ENCODE measurements at places on chromosomes 12 and 14.

- DNase-seq = no peak
Observed at GRCh38 chr12:131138638-131139362, 185.1 kb downstream of the ADGRD1 start.

- no peak for DNase-seq
Observed at GRCh38 chr12:16437926-16438325, 90.5 kb downstream of the MGST1 start.

- DNase-seq = peak; percentile 73
Observed at GRCh38 chr12:30847259-30847658, 79.3 kb upstream of the TSPAN11 start.

DNA sequence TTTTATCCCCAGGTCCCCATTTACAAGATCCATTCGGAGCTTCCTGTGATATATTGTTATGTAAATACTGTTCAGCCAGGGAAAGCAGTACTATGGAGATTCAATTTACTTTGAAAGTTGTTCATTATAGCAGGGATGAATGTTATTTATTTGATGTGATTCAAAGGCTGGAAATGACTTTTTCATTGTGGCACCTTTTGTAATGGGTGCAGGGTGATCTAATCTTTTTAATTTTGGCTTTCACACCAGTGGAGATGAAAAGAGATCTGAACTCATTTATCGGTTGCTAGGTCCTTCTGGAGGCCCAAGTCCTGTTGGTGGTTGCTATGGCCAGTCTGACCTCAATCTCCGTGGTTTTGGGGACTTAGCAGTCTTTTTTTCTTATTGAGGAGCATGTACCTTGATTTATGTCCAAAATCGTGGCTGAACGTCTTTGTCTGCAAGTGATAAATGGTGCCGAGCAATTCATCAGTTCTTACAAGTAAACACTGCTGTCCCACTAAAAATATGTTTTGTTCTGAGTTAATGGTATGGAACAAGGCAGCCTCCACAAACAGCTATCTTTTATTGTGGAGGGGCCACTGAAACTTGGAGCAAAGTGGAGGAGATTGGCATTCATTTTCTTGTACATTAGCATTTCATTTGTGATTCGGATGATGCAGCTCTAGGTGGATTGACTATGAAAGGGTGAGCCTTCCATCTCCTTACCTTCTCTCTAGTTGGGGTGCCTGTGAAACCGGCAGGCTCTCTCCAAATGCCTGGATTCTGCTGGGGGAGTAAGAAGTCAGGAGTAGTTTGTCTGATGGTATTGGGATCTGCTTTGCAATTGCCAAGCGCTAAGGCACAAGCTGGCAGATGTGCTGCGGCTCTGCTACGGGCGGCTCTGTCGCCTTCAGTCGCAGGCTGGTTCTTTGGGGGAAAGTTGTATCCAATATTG, 2.0 kb downstream of the RMST start:
- no peak for DNase-seq

DNA sequence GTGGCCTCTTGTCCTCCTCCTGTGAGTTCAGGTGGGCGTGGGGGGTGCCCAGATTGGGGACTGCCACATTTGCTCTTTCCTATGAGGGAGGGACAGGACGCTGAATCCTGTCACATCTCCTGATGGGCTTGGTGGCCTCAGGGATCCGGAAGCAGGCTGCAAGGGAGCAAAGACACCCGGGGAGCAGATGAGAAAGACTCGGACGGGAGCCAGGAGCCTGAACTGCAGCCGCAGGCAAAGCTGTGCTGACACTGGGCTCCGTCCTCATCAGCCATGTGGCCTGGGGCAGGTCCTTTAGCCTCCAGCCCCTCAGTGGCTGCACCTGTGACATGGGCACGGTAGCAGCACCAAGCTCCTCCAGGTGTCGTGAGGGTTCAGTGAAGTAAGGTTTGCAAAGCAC, 40.8 kb upstream of the RFLNA start:
- no peak for DNase-seq

GRCh38 chr12:57604992-57605810, 577 bp downstream of the DTX3 start:
- no peak for DNase-seq

GRCh38 chr14:81450100-81450531, 50.0 kb upstream of the STON2 start:
- no peak for DNase-seq

- no peak for DNase-seq
Observed at GRCh38 chr12:118429688-118430383, 53.5 kb downstream of the SUDS3 start.

DNA sequence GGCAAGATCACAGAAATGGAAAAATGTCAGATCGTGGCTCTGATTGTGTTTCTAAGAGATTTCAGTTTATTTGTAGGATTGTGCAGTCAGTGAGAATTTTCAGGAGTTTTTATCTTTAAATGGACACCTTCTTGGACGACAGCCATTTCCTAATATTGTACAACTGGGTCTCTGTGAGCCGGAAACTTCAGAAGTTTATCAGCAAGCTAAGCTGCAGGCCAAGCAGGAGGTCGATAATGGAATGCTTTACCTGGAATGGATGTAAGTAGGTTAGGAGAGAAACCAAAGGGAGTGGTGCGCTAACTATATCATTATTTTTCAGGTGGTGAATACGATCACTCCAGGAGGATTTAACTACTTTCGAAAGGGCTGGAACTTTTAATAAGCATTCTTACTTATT, 26.4 kb downstream of the APAF1 start:
- DNase-seq = no peak

GRCh38 chr12:90020881-90021280, 312.2 kb upstream of the ATP2B1 start:
- DNase-seq = no peak

GRCh38 chr14:93398491-93398890, 32.2 kb upstream of the UNC79 start:
- no peak for DNase-seq

- DNase-seq = peak; percentile 13
Observed at GRCh38 chr14:74579447-74580274, 32.4 kb downstream of the LTBP2 start.

GRCh38 chr14:85475113-85475512, 54.8 kb upstream of the FLRT2 start:
- no peak for DNase-seq

DNA sequence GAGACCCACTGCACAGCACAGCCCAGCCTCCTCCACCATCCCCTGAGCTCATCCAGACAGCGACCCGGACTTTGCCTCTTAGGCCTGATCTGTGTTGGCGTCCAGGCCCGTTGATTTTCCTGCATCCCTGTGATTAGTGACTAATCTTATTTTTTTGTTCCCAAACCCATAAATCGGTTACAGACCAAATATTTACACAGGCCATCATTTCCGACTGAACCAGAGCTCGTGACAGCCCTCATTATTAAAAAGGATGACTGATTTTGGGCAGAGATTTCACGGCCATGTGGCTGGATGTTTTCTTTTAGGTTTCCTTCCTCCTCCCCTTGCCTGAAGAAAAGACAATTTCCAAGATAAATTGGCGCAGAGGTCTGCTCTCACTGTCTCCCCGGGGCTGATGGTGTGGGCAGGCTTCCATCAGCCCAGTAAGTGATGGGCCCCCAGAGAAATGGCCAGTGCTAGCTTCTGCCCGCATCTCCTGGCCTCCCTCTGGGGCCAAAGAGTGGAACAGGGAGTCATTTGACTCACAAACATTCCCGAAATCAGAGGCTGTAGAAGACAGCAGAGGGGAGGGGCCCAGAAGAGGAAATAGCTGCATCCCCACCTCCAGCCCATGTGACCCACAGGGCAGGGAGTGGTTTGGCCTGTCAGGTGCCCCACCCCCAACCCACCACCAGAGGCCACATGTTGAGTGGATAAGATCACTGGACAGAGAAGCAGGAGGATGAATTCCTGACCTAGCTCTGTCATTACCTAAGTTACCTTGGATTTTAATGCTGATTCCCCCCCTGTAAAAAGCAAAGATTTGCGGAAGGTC, 283.5 kb downstream of the KSR2 start:
- DNase-seq = no peak

DNA sequence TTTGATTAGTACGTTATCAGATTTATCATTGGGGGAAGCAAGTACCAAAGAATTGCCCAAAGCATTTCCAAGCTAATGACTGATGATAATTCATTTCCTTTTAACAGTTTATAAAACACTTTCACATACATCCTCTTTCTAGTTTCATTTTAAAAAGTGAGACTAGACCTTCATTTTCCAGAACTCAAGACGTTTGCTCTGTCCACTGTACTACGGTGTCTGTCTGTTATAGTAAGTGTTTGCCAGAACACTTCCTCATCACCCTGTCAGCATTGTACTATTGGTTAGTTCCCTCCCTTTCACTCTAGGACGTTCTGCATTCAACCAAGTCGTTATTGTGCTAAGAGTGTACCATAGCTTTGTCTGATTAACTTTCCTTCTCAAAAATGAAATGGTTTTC, 81.7 kb upstream of the TMEM263 start:
- no peak for DNase-seq

GRCh38 chr12:92459850-92460249, 242.9 kb upstream of the PLEKHG7 start:
- DNase-seq = no peak

GRCh38 chr14:44783901-44784300, 177.8 kb downstream of the KLHL28 start:
- no peak for DNase-seq

- no peak for DNase-seq
Observed at GRCh38 chr14:72731252-72732020, 162.5 kb downstream of the DPF3 start.

- peak; percentile 49 for DNase-seq
Observed at GRCh38 chr12:56687223-56688128, 608 bp downstream of the PTGES3 start.

DNA sequence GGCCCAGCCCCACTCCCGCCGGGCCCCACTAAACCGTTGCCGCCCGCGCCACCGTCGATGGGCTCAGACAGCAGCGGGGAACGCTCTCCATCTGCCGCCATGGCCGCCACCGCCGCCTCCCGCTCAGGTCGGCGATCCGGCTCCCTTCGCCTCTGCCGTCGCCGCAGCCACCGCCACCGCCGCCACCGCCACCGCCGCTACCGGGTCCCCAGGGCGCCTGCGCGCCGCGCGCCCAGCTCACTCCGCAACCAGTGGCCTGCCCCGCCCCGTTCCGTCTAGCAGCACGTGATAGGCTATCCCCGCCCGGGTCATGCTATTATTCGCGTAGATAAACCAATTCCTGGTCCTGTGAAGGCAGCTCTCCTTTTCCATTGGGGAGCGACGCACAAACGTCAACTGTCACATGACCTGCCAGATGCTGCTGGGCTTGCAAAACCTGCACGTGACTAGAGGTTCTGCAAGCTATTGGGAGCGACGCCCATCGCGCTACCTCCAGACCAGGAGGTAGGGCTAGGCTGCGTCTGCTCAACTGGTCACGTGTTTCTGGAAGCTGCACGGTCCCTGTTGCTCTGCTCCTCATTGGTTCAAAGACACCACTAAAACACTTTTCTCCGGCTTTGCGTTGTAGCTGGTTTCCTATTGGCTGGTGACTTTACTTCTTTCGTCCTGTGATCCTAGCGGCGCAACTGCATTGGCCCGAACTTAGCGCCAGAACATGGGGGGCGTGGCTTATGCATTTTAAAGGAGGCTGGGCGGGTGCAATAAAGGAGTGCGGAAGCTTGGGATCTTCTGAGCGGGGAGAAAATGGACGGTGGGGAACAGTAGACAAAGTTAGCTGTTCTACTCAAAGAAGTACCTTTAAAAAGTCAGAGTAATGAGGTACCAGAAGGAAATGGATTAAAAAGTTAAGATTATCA, at the start of gene PIP4P1:
Gene PIP4P1 (minus strand): TSS at position 210 of the 917 bp plus-strand sequence. CDS start 109 bp downstream, at position 101.
- peak; percentile 100 for DNase-seq

DNA sequence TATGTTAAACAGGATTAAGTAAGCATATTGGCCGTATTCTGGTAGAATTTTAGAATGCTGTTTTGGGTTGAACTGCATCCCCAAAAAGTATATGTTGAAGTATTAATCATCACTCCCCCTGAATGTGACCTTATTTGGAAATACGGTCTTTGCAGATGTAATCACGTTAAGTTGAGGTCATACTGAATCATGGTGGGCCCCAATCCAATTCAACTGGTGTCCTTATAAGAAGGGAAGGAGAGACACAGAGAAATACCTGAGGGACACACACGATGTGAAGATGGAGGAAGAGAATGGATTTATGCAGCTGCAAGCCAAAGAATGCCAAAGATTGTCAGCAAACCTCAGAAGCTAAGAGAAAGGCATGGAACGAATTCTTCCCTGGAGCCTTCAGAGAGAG, 268.6 kb downstream of the ITPR2 start:
- DNase-seq = no peak

- DNase-seq = no peak
Observed at GRCh38 chr14:99681832-99682148, 2.3 kb upstream of the CYP46A1 start.

DNA sequence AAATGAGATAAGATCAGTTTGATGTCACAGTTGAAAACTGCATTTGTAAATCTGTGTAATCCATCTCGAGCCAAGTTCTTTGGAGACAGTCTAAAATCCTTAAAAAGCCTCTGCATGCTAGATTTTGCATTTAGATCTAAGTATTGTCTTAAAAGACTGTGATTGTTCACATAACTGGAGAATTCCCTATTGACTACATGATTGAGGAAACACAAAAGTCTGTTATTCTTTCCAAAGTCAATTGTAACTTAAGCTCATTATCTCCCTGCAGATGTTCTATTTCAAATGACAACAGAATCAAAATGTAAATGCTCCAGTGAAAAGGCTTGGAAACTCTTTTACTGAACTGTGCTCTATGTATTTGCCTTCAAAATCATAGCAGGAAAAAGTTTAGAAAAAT, 77.8 kb downstream of the MYF5 start:
- no peak for DNase-seq

DNA sequence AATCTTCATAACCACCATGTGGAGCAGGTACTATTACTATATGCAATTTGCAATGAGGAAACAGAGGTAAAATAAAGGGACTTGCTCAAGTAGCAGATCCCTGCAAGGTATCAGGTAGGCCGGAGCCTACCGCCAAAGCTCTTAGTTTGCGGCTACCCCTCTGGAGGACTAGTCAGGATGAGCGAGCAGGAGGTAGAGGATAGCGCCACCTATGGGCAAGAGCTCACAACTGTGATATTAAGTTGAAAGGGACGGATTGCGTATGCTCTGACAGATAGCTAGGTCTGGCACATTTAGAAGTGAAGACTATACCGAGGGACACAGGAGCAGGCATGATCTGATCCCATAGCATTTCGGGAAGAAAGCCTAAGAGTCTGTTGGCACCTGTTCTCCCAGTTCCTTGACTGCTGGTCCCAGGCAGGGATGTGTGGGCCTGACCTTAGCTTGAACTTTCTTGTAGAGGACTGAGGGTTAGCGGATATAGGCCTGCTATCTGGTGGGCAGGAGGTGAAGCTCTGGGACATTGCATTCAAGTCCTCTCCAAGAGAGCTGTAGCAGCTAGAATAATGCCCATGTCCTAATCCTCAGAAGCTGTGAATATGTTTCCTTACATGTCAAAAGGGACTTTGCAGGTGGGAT, 48.0 kb downstream of the SLC17A8 start:
- no peak for DNase-seq

GRCh38 chr14:58812050-58812910, 174.5 kb downstream of the DACT1 start:
- DNase-seq = no peak

- no peak for DNase-seq
Observed at GRCh38 chr12:127295630-127296029, 971.3 kb upstream of the TMEM132C start.

GRCh38 chr14:72613231-72613974, 280.5 kb downstream of the DPF3 start:
- DNase-seq = no peak
